CD8-positive, alpha-beta memory T cell (primary cell): ENCODE measurements at places on chromosomes 7 and 10. TPM values are rescaled to one million over a fixed set of nuclear protein-coding genes. Genes with fewer than 3 reads are reported as not detected.

- peak overlapping the region; percentile 93 for H3K27ac ChIP-seq
- H3K36me3 ChIP-seq: peaks cover 10% of the 10 kb centered on the region
These were observed 579 bp downstream of the IDI1 start for GRCh38 chr10:1048349-1048731.

DNA sequence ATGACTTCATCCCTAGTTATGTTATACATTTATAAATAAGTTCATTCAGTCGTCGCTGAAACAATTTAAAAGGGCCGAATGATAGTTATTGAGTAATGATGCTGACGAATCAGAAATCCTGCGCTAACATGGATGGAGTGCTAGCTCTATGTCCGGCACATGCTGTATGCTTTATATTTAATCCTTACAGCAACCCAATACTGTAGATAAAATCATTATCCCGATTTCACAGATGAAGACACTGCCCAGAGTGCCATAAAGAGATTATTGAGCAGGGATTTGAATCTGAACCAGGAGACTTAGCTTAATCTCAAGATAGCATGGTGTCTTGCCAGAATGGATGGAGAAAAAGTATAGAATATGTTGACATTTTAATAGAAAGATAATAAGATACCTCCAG lies 1.1 kb upstream of the ICA1 start:
- no peak overlapping the region for H3K27ac ChIP-seq
- H3K4me3 ChIP-seq: no peak overlapping the region
- H3K27me3 ChIP-seq: no peaks in the 10 kb centered on the region
- no peaks in the 10 kb centered on the region for H3K4me1 ChIP-seq

MRLN gene
- not detected for polyA plus RNA-seq

DNA sequence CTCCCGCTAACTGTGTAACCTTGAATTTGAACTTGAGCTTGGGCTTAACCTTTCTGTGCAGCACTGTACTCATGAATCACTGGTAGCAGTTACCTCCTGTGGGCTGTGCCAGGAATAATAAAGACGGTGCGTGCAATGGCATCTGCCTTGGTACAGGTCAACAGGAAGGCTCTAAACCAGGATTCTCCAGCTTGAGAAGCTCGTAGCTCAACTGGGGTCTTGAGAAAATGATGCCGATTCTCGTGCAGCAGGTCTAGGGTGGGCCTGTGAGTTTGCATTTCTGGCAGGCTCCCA lies 112.5 kb upstream of the ANLN start:
- no peak overlapping the region for H3K4me3 ChIP-seq
- peaks cover 15% of the 10 kb centered on the region for H3K4me1 ChIP-seq
- H3K27ac ChIP-seq: no peak overlapping the region
- no peaks in the 10 kb centered on the region for H3K36me3 ChIP-seq
- H3K27me3 ChIP-seq: no peaks in the 10 kb centered on the region

- no peaks in the 10 kb centered on the region for H3K27me3 ChIP-seq
- H3K36me3 ChIP-seq: no peaks in the 10 kb centered on the region
- H3K4me3 ChIP-seq: no peak overlapping the region
- no peak overlapping the region for H3K27ac ChIP-seq
- no peaks in the 10 kb centered on the region for H3K4me1 ChIP-seq
- DNase-seq: no peak
These were observed 36.9 kb downstream of the ZPBP start for GRCh38 chr7:50056131-50056530.

UBE2D1 gene
- polyA plus RNA-seq: 18.3 TPM

DNA sequence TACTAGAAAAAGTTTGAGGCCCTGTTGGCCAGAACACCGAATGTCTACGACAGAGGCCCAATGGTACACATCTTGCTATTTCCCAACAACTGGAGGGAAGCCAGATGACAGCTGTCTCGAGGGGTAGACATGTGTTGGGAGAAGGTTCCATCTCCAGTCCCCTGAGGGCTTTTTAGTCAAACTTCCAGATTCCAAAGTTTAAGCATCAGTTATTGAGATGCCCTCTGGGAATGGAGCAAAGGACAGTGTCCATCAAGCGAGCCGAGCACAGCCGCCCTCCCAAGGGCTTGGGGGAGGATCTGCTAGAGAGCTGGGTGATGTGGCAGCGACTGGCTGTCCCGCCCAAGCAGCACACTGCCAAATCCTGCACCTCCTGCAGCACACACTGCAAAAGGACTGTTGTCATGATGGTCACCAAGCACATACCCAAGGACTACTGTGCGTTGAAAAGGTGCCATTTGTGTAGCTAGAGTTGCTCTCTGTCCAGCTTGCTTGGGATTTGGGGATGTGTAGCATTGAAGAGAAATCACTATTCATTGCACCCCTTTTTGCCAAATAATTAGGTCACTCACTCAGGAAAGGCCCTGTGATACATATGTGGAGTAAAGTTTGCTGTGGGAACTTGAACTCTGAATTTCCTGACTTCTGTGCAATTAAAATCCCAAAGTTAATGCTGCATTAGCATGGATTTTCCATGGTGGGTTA lies 164.6 kb downstream of the TRIL start:
- H3K4me3 ChIP-seq: no peak overlapping the region
- no peaks in the 10 kb centered on the region for H3K36me3 ChIP-seq
- H3K27me3 ChIP-seq: no peaks in the 10 kb centered on the region
- H3K4me1 ChIP-seq: no peaks in the 10 kb centered on the region

PNLIPRP3 gene
- not detected for polyA plus RNA-seq

SDK1 gene
- polyA plus RNA-seq: not detected

- DNase-seq: no peak
- no peaks in the 10 kb centered on the region for H3K4me1 ChIP-seq
- H3K27ac ChIP-seq: no peak overlapping the region
- H3K4me3 ChIP-seq: no peak overlapping the region
- no peaks in the 10 kb centered on the region for H3K27me3 ChIP-seq
- no peaks in the 10 kb centered on the region for H3K36me3 ChIP-seq
These were observed 13.1 kb upstream of the ZMIZ2 start for GRCh38 chr7:44735403-44736165.

- H3K27me3 ChIP-seq: no peaks in the 10 kb centered on the region
- H3K27ac ChIP-seq: no peak overlapping the region
- DNase-seq: no peak
- peaks cover 11% of the 10 kb centered on the region for H3K4me1 ChIP-seq
These were observed 98.7 kb downstream of the CTBP2 start for GRCh38 chr10:125061557-125062226.

DNA sequence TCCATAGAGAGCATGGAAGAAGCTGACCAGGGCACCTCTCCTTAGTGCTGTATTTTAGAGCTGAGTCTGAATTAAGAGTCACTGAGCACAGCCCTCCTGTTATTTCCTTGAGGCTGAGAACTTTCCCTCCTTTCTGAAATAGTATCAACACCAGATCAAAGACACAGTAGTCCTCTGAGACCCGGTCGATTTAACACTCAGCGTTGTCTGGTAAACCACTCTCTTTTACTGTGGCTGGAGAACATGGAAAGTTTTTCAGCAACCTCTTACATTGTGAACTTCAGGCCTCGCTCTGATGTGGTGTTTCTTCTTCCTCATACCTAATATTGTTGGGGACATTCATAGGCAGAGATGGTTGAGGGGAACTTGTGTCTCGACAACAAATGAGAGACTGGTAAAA lies 202.0 kb upstream of the MTPN start:
- no peaks in the 10 kb centered on the region for H3K36me3 ChIP-seq
- H3K4me1 ChIP-seq: no peaks in the 10 kb centered on the region
- DNase-seq: peak; percentile 13
- no peak overlapping the region for H3K4me3 ChIP-seq
- no peak overlapping the region for H3K27ac ChIP-seq
- H3K27me3 ChIP-seq: no peaks in the 10 kb centered on the region

GRCh38 chr10:13518076-13518692 lies 10.6 kb downstream of the BEND7 start:
- H3K27me3 ChIP-seq: no peaks in the 10 kb centered on the region
- H3K4me3 ChIP-seq: no peak overlapping the region
- no peak overlapping the region for H3K27ac ChIP-seq
- H3K4me1 ChIP-seq: no peaks in the 10 kb centered on the region

LIPK gene
- not detected for polyA plus RNA-seq

GRCh38 chr10:47255033-47255813 lies 44.8 kb upstream of the GDF10 start:
- no peak for DNase-seq
- no peaks in the 10 kb centered on the region for H3K36me3 ChIP-seq
- no peak overlapping the region for H3K27ac ChIP-seq
- H3K4me3 ChIP-seq: no peak overlapping the region

DNA sequence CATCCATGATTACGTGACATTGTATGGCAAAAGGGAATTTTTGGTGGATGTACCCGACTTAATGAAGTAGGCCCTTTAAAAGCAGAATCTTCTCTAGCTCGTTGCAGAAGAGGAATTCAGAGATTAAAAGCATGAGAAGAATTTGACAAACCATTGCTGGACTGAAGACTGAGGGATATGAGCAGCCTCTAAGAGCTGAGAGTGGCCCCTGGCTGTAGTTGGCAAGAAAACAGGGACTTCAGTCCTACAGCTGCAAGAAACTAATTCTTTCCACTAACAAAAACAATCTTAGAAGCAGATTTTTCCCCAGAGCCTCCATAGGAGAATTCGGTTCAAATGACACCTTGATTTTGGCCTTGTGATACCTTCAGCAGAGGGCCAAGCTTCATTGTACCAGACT lies 34.1 kb downstream of the MACC1 start:
- no peak overlapping the region for H3K27ac ChIP-seq
- no peaks in the 10 kb centered on the region for H3K27me3 ChIP-seq
- no peaks in the 10 kb centered on the region for H3K36me3 ChIP-seq
- no peaks in the 10 kb centered on the region for H3K4me1 ChIP-seq
- no peak overlapping the region for H3K4me3 ChIP-seq

DNA sequence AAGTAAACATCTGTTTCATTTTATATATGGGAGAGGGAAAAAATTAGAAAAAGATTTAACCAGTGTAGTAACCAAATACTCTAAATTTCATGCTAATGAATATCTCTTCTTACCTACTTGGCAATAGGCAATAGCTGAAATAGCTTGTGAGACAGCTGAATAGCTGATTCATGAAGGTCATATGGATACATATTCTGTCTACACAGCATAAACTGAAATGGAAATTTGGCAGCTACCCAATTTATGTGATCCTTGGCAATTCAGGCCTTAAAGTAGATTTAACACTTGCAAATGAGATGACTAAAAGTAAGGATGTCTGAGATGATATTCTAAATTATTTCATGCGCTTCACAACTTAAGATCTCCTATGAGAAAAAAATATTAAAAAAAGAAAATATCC lies 261.2 kb upstream of the SEMA3A start:
- DNase-seq: no peak
- no peaks in the 10 kb centered on the region for H3K36me3 ChIP-seq
- no peaks in the 10 kb centered on the region for H3K27me3 ChIP-seq
- no peaks in the 10 kb centered on the region for H3K4me1 ChIP-seq
- H3K27ac ChIP-seq: no peak overlapping the region

DNA sequence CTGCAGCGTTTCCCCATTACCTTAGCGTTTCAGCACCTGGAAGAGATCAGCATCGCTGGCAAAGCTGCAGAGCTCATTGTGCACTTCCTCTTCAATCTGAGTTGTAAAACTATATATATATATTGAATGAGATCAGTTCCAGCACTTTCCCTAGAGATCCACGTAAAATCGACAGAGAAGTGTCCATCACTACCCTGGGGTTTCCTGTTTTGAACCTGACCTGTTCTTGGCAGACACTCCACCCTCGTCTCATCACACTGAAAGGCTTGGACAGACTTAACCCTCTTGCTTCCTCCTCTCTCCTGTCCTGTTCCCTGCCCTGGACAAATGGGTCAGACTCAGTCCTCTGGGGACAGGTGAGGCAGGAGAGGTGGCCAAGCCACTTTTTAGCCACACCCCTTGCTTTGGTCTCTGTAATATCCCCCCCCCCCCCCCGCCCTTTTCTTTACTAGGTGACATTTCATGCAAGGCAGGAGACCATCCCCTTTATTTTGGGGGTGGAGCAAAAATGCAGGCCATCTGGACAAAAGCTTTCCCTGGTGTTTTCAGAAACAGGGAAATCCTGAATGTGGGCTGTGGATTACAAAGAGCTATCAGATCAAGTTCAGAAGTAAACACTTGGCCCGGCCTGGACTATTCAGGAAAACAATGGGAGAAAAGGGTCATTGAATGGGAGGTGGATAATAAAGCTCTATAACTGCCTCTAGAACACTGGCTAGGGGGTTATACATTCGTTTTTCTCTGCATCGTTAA lies 83.7 kb upstream of the KDM7A start:
- H3K27ac ChIP-seq: no peak overlapping the region
- no peak for DNase-seq
- no peaks in the 10 kb centered on the region for H3K36me3 ChIP-seq
- peaks cover 32% of the 10 kb centered on the region for H3K4me1 ChIP-seq
- no peak overlapping the region for H3K4me3 ChIP-seq

GRCh38 chr10:113967126-113967525 lies 76.5 kb upstream of the ADRB1 start:
- no peak for DNase-seq
- H3K27me3 ChIP-seq: no peaks in the 10 kb centered on the region
- H3K36me3 ChIP-seq: no peaks in the 10 kb centered on the region

DNA sequence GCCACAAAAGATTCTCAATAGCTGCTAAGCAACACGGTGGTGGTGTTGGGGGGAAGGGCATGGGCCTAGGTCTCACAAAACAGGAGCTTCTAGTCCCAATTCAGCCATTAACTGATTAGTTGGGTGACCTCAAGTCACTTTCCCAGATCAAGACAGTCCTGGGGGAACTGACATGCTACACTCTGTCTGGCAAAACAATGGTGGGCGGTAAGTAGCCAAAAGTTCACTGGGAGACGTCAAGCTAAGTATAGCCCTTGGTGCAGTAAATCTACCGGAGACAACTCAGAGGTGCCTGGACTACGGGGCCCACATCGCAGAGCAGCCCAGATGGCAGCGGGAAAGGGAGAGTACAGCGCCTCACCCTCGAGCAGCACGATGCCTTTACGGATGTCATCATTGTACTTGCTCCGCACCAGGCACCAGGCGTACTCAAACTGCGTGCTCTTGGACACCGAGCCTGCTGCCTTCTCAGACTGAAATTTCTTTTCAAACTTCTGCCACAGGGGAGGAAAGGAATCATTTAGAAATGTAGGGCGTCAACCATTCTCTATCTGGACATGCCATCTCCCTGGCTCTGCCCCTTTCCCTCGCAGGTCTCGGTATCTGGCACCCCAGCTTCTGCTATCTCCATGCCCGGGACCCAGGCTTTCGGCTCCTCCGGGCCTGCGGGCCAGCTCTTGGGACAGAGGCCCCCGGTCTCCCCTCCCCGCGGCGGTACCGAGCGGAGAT lies 1.1 kb downstream of the FIS1 start:
- DNase-seq: peak; percentile 6
- peaks cover 14% of the 10 kb centered on the region for H3K36me3 ChIP-seq
- no peaks in the 10 kb centered on the region for H3K27me3 ChIP-seq
- peaks cover 27% of the 10 kb centered on the region for H3K4me1 ChIP-seq
- peak overlapping the region; percentile 95 for H3K4me3 ChIP-seq

GRCh38 chr10:53166325-53166724 lies 393.7 kb upstream of the MBL2 start:
- DNase-seq: no peak
- no peak overlapping the region for H3K4me3 ChIP-seq
- no peaks in the 10 kb centered on the region for H3K27me3 ChIP-seq

CYP2W1 gene
- not detected for polyA plus RNA-seq

ARPC1A gene
- polyA plus RNA-seq: 74.7 TPM

- no peak overlapping the region for H3K27ac ChIP-seq
- no peak for DNase-seq
- H3K36me3 ChIP-seq: no peaks in the 10 kb centered on the region
These were observed 235.0 kb downstream of the PAXIP1 start for GRCh38 chr7:154767821-154768415.
